ENCODE measurements at places on chromosomes 7 and 10.

GRCh38 chr7:97187067-97187466, 69.6 kb downstream of the SDHAF3 start:
- no peak for DNase-seq

GRCh38 chr10:2978111-2978510, 89.2 kb upstream of the PFKP start:
- no peak for DNase-seq

- DNase-seq: peak; percentile 58
These were observed 644 bp downstream of the PPP1R35 start for GRCh38 chr7:100435401-100436304.

- peak; percentile 67 for DNase-seq
These were observed 82.5 kb upstream of the TMEM72 start for GRCh38 chr10:44828508-44829142.

- DNase-seq: no peak
These were observed 225.4 kb downstream of the BMPER start for GRCh38 chr7:34130558-34131295.

- no peak for DNase-seq
These were observed 162.9 kb downstream of the EGFR start for GRCh38 chr7:55181762-55182161.

DNA sequence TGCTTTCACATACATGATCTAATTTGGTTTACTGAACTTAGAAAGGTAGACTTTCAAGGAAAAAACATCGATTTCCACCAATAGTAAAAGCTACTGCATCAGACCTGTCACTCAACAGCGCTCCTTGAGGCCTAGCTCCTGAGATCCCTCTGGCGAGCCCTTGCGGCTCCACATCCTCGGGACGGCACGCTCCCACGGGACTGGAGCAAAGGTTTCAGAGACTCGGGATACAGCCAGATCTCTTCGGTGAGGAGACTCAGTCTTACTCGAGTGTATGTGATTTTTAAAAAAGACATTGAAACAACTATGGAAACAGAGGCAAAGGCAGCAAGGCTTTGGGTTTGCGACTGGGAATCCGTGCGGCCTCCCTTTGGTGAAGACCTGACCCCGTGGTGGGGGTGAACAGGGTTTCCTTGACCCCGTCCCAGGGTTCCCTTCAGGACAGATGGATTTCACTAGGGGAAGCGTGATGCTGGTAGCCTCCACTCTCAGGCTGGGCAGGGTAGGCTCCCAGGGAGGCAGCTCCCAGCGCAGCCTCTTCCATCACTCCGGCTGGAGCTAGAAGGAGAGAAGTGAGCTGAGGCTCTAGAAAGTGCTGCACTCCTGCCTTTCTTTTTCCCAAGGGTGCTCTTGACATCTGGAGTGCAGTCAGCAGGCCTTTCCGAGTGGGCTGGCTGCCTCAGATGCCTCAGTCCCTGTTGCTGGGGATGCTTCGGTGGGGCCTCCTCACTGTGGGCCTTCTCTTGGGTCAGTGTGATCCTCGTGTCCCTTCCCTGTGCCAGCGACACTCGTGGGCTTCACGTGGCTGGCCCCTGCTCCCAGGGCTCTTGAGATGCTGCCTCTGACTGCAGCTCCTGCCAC, 5.8 kb upstream of the ATP6V0E2 start:
- no peak for DNase-seq

- DNase-seq: no peak
These were observed 72.0 kb downstream of the VWA2 start for GRCh38 chr10:114311023-114311422.

DNA sequence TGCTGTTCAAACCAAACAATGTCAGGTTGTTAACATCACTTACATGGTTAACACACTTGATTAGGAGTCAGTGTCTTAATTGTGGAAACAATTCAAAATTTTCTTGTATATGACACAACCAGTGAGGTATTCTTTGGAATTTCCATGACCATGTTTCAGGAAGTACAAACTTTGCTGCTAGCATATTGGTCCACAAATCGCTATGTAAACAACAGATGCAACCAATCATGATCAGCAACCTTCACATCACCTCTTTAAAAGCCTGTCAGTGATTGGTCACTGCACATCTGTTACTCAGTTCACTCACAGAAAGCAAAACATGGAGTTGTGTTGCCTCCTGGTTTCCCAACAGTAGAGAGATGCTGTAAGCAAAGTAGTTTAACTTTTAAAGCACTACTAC, 108.9 kb upstream of the FAM3C start:
- no peak for DNase-seq

DNA sequence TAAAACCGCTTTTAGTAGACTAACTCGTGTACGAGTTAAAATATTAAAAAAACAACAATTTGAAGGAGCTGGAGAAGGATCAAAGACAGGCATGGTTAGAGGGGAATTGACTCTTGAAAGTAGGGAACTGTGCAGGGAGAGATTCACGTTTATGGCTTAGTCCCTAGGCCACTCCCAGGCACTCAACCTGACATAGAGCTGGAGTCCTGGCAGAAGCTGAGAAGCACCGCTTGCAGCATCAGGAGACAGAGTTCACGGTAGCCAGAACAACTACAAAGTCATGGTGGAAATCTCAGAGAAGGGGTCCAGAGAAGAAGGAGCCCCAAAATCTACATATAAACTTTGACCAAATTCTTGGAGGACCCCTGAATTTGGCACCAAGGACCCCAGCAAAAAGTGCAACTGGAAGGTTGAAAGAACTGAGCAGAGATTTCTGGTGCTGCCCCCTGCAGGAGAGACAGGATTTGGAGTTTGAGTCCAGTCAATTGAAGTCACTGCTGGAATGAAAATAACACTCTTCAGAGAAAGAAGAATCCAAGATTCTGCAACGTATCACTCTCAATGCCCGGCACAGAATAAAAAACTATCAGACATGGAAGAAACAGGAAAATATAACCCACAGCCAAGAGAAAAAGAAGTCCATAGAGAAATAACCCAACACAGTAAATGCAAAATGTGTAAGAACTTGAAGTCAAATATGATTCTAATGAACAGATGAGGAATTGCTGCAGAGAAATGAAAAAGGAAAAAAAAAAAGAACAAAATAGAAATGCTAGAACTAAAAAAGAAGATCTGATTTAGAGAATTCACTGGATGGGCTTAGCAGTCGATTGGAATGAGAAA, 493.3 kb upstream of the PODXL start:
- peak; percentile 70 for DNase-seq

GRCh38 chr7:29987811-29988317, 1.7 kb downstream of the SCRN1 start:
- no peak for DNase-seq

GRCh38 chr7:80047856-80048459, 86.7 kb upstream of the GNAI1 start:
- DNase-seq: no peak

DNA sequence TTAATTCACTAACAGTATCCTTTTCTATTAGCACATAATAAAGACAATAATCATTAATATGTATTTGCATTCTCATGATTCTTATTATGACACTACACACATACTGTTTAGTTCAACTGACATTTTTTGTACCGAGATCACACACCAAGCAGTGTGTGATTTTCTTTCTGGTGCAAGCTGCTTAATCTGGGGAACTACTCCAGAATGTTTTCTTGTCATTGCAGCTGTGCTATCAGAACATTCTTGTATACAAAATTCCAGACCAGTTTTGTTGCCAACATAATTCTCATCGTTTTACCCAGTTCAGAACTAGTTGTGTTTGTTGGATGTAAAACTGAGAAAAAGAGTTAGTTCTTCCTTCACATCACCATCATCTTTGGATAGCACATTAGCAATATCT, 37.4 kb downstream of the VKORC1L1 start:
- no peak for DNase-seq

GRCh38 chr10:13887761-13888160, 301.0 kb downstream of the PRPF18 start:
- no peak for DNase-seq

- DNase-seq: no peak
These were observed 161.6 kb downstream of the JAZF1 start for GRCh38 chr7:28018856-28019465.

DNA sequence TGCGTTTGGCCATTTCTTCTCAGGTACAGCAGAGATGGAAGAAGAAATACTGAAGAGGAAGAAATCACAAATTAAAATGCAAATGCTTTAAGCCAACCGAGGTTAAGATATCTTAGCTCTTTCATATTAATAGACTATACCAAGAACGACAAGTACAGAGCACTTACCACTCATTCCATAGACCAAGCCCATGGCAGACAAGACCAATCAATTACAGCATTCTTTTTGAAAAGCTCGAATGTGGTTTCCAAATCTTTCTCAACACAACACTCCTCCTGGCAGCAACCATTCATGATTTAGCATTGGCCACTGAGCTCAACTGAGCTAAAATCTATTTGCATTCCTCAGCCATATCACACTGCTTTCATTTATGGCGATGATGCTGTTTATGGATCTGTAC, 2.7 kb downstream of the ASAH2 start:
- no peak for DNase-seq

DNA sequence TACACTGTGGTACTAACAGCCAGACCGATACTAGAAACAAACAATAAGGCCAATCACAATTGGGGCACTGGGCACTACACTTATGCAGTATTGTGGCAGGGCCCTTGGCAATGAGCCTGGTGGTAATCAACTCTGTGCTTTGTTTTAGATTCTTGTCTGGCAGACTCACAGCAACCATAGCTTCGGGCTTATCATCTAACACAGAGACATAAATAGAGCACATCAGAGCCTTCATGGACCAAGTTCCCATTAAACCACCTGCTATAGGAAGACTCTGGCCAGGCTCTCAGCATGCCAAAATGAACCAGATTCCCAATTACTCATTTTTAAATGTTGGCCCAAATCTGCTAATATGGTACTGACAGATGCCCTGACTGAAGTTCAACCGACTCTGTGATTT, 218.6 kb downstream of the DGKI start:
- DNase-seq: no peak

DNA sequence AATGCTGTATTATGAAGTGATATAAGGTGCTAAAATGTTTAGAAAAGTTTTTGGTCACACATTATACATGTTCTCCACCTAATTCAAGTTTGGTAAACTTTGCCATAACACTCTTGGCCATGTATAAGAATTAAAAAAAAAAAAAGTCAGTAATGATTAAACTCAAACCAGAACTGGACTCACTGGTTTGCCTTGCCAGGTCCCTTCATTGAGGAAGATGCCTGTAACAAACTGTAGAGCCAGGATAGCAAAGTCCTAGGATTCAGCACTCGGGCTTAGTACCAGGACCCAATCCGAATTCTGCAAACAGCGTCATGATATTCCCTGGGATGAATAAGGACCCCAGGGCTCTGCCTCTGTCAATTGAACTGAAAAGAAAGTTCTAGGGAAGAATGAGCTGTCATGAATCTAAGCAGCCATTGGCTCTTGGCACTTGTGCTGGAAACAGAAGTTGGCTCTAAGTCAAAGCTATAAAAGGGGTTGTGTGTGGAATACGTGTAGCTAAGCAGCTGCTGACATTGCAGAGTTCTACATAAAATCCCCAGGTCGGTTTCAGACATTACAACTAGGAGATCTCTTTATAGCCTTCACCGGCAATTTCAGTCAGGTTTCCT, 216.9 kb downstream of the C7orf25 start:
- no peak for DNase-seq

DNA sequence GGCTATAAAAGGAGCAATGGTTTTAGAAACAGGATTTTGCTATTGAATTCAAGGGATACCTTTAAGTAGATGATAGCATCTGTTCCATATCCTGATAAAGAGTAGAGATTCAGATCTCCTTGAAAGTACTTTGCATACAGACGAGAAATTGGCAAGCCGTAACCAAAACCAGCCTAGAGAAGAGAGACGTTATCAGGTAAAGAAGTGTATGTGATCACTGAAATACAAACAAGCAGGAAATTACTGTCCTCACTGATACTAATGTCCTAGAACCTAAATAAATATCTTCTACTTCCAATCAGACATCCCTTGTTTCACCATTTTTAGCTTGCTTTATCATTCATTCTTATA, 9.4 kb downstream of the PDK4 start:
- DNase-seq: no peak

- DNase-seq: no peak
These were observed 316.8 kb upstream of the NFE2L3 start for GRCh38 chr7:25835197-25835596.

GRCh38 chr10:29240986-29241660, 47.7 kb upstream of the LYZL1 start:
- no peak for DNase-seq

DNA sequence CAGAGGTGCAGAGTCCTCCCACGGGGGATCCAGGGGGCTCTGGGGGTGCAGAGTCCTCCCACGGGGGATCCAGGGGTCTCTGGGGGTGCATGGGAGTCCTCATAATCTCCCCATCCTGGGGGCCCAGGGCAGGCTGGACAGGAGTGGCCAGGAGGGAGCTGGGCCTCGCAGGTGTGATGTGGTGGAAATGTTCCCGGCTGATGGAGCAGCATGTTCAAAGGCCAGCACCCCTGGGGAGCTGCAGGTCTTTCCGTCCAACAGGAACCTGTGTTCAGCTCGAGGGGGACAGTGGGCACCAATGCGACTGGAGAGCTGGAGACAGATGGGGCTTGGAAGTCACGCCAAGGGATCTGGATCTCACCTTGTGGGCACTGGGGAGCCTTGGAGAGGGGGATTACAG, 38.5 kb upstream of the PSMG3 start:
- DNase-seq: no peak

GRCh38 chr10:29306688-29307087, 17.8 kb downstream of the LYZL1 start:
- DNase-seq: no peak

DNA sequence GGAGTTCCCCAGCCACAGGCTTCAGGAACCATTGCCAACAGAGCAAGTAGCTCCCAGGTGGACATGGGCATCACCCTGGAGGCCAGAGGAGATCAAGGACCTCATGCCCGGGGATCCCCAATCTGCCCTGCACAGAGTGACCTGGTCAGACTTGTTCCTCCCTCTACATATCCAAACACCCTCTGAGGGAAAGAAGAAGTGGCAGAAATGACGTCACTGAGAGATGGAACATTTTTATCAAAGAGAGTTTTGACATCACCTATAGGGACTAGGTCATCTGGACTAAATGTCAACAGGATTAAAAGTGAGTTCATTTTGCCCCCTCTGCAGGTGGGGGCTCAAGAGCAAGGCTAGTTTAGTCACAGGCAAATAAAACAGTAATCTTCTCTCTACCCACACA, 273.7 kb downstream of the SKAP2 start:
- no peak for DNase-seq

- DNase-seq: no peak
These were observed 207.4 kb downstream of the GPR158 start for GRCh38 chr10:25382029-25382810.

- DNase-seq: no peak
These were observed 734.6 kb upstream of the SORCS1 start for GRCh38 chr10:107899075-107899474.

GRCh38 chr7:134710854-134711624, 64.4 kb downstream of the BPGM start:
- no peak for DNase-seq

GRCh38 chr7:101604331-101604933, 24.7 kb downstream of the MYL10 start:
- DNase-seq: no peak

GRCh38 chr10:51574248-51575048, 124.9 kb downstream of the CSTF2T start:
- DNase-seq: no peak

Data from nephron progenitor cell (in vitro differentiated cells).